AG09309 (cell line): ENCODE measurements at places on chromosomes 7 and 10.

DNA sequence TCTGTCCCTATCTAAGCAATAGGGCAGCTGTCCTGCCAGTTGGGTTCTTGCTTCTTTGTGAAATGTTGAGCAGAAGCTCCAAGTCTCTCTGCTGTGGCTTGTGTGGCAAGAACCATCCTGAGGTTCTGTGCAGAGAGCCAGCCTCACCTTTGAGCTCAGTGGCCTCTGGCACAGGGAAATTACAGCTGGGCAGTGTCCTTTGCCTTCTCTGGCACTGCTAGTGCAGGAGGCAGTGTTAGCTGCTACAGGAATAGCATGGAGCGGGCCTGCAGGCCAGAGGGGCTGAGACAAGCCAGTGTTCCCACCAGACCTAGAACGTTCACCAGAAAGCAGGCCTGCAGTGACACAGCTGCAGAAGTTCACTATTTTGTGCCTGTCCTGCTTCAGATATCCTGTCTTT is 1.8 kb downstream of the PRXL2A start:
- no peak for DNase-seq

DNA sequence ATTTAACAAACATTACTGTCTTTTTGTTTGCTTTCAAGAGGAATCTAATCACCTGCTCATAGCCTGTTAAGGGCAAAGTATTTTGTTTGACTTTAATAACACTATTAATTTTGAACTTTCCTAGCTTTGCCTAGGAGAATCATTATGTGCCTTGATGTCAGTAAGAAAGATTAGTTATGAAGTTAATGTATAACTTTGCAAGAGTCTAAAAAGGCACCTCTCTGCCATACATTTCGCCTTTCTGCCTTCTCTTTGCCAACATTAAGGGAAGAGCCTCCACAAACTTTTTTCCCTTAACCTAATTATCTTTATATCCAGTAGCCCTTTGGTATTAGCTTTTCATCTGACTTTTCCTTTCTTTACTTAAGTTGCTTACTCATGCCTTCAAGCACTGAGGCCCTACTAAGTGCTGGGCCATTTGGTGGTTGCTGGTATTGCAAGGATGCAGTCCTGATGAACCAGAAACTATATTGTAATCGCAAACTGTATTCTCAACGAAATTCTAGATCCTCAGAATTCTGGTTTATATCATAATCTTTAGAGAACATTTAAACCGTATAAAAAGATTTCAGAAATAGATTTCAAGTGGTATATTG is 108.5 kb downstream of the SND1 start:
- DNase-seq, result no peak

GRCh38 chr10:87664276-87664701 is 4.6 kb downstream of the PAPSS2 start:
- DNase-seq, result no peak

- no peak for DNase-seq
Observed at GRCh38 chr10:26386781-26387180, 51.4 kb upstream of the APBB1IP start.

GRCh38 chr7:25456467-25457171 is 228.3 kb upstream of the NPVF start:
- no peak for DNase-seq

GRCh38 chr10:102645388-102645740 is 1.1 kb downstream of the TRIM8 start:
- DNase-seq, result no peak

DNA sequence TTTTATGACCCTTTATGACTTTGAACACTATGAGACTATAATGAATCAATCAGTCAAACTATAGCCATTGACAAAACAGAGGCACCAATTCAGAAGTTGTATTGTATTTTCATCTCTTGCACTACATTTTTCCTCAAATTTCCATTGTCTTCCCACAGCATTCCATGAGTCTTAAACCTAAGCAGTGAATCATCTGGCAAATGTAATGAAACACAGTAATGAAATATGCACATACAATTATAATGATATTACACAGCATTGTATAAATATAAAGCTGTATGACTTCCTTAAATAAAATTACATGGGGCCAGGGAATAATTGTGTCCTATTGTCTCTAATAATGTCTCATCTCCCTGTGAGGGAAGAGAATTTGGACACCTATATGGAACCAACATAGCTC is 45.0 kb downstream of the VWDE start:
- DNase-seq, result no peak

DNA sequence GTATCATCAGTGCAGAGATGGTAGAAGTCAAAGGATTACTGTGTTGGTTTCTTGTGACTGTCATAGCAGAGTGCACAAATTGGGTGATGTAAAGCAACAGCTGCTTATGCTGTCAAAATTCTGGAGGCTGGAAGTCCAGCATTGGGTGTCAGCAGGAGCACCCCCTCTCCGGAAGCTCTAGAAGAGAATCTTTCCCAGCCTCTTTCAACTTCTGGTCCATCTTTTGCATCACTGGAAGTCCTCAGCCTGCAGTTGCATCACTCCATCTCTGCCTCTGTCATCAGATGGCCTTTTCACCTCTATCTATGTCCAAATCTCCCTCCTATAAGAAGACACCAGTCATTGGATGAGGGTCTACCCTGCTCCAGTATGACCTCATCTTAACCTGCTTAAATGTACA is 35.8 kb upstream of the GALNTL5 start:
- no peak for DNase-seq

DNA sequence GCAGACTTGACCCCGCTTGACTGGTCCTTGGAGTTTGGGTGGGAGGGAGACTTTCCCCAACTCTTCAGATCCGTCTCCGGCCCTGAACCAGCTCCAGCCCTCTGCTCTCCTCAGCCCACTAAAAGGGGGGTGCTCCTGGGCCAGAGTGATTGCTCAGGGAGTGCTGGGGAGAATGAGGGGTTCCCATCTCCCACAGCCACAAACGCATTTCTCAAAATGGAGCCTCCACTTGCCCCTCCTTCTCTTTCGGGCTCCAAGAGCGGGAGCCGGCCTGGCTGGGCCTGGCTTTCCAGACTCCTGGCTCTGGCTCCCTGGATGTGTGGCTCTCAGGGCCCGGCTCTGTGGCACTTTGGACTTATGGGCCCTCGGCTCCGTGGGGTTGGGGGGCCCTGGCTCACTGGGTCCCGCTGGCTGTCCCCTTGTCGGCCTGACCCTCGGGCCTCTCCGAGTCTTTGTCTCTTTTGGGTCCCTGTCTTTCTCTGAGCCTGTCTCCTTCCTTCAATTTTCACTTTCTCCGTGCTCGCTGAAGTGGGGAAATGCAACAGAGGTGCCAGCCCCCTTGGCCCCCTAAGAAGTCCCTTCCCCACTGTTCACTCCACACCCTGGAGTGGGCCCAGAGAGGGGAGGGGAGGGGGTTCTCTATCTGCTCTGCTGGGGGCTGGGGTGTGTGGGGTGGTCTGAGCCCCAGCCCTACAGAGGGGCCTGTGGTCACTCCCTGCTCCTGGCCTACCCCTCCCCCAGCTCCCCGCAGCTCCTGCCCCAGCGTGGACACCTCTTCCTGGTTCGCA is 713 bp downstream of the LZTS2 start:
- no peak for DNase-seq

- no peak for DNase-seq
Observed at GRCh38 chr10:17958049-17958448, 6.3 kb downstream of the SLC39A12 start.

DNA sequence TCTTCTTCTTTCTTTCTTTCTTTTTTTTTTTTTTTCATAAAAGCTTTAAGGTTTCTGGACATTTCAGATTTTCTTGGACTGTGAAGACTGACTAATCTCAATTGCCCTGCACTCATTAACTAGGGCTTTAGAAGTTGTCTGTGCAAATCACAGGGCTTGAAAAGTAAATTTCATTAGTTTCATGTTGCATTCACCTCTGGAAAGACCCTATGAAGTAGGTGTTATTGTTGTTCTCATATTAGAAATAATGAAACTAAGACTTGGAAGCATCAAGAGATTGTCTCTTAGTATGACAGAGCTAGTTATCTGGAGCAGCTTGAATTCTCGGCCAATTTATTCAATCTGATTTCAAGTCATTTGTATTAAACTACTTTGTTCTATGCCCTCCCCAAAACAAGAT is 28.2 kb upstream of the SEMA3D start:
- no peak for DNase-seq

DNA sequence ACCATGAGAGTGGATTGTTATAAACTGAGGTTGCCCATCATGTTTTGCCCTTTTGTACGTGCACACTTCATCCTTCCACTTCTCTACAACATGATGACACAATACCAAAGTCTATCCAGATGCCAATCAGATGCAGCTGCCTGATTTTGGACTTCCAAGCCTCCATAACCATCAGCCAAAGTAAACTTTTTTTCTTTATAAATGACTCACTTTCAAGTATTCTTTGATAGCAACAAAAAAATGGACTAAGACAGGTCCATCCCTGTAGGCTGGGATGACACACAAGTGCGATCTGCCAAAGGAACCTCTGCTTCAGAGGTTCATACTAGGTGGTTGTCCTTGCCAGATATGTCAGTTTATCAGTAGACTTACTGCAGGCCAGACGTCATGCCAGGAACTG is 320.2 kb upstream of the FZD1 start:
- no peak for DNase-seq
